Nasal cavity respiratory epithelium epithelial cell of viscerocranial mucosa (primary cell): ENCODE measurements at places on chromosomes 7 and 10. TPM values are rescaled to one million over a fixed set of nuclear protein-coding genes. Genes with fewer than 3 reads are reported as not detected.

CDH23 gene
- total RNA-seq, result under 0.01 and 0.14 TPM in 2 replicates

PCLO gene
- 3.1 and 6.6 TPM in 2 replicates for total RNA-seq

GDF2 gene
- total RNA-seq, result not detected in 2 replicates

FGFR2 gene
- 20.2 and 35.2 TPM in 2 replicates for total RNA-seq

CAV2 gene
- total RNA-seq, result 147 and 188 TPM in 2 replicates

AKR1D1 gene
- total RNA-seq, result not detected in 2 replicates

COL13A1 gene
- under 0.01 and 0.14 TPM in 2 replicates for total RNA-seq

WNT8B gene
- not detected in 2 replicates for total RNA-seq

FAM13C gene
- 1.00 TPM in 1 of 2 replicates, not detected in the other for total RNA-seq

STAG3 gene
- total RNA-seq, result 0.07 and 0.34 TPM in 2 replicates

CPVL gene
- under 0.01 and 0.14 TPM in 2 replicates for total RNA-seq

NCF1 gene
- 0.57 and 2.7 TPM in 2 replicates for total RNA-seq

CTAGE15 gene
- total RNA-seq, result 1.0 TPM in 1 of 2 replicates, not detected in the other

ABCF2 gene
- 64.9 and 83.0 TPM in 2 replicates for total RNA-seq

CADPS2 gene
- 4.4 and 5.8 TPM in 2 replicates for total RNA-seq

IL6 gene
- total RNA-seq, result 0.34 and 3.1 TPM in 2 replicates

CNNM1 gene
- total RNA-seq, result under 0.01 and 0.14 TPM in 2 replicates

SOSTDC1 gene
- not detected in 2 replicates for total RNA-seq

CASP2 gene
- 12.3 and 30.5 TPM in 2 replicates for total RNA-seq

SPDYE17 gene
- total RNA-seq, result not detected in 2 replicates

C10orf90 gene
- total RNA-seq, result not detected in 2 replicates

SPOCK2 gene
- 0.21 and 0.34 TPM in 2 replicates for total RNA-seq

TAS2R4 gene
- 1.0 and 6.4 TPM in 2 replicates for total RNA-seq

TLL2 gene
- total RNA-seq, result 0.34 and 17.7 TPM in 2 replicates

ZNF282 gene
- total RNA-seq, result 30.4 and 49.5 TPM in 2 replicates

PRF1 gene
- not detected in 2 replicates for total RNA-seq

INA gene
- total RNA-seq, result 0.07 and 0.34 TPM in 2 replicates

ST8SIA6 gene
- total RNA-seq, result 0.85 and 1.4 TPM in 2 replicates

PHYHIPL gene
- total RNA-seq, result under 0.01 and 0.14 TPM in 2 replicates

RPEL1 gene
- under 0.01 and 0.14 TPM in 2 replicates for total RNA-seq

GATAD1 gene
- 19.5 and 32.0 TPM in 2 replicates for total RNA-seq

IL2RA gene
- not detected in 2 replicates for total RNA-seq

LRRD1 gene
- total RNA-seq, result under 0.01 and 0.14 TPM in 2 replicates

CCDC146 gene
- total RNA-seq, result 2.1 and 6.8 TPM in 2 replicates

COL28A1 gene
- under 0.01 TPM in 1 of 2 replicates, not detected in the other for total RNA-seq

ADRA2A gene
- total RNA-seq, result not detected in 2 replicates

PPA1 gene
- total RNA-seq, result 256 and 314 TPM in 2 replicates

PSD gene
- 0.68 and 0.71 TPM in 2 replicates for total RNA-seq

CPED1 gene
- total RNA-seq, result 0.50 TPM in 1 of 2 replicates, not detected in the other

IKZF1 gene
- total RNA-seq, result 0.07 TPM in 1 of 2 replicates, not detected in the other

PLPP4 gene
- 0.34 and 0.93 TPM in 2 replicates for total RNA-seq

PALD1 gene
- 0.28 and 0.34 TPM in 2 replicates for total RNA-seq

NKX2-3 gene
- total RNA-seq, result not detected in 2 replicates

C1GALT1 gene
- total RNA-seq, result 34.5 and 72.8 TPM in 2 replicates

GIMAP1 gene
- not detected in 2 replicates for total RNA-seq

C10orf62 gene
- total RNA-seq, result not detected in 2 replicates

EBLN1 gene
- not detected in 2 replicates for total RNA-seq

CLRN3 gene
- not detected in 2 replicates for total RNA-seq

HOXA4 gene
- not detected in 2 replicates for total RNA-seq

RFC2 gene
- total RNA-seq, result 13.2 and 13.3 TPM in 2 replicates

NSUN5 gene
- total RNA-seq, result 23.4 and 58.8 TPM in 2 replicates

ADCY1 gene
- total RNA-seq, result 0.68 and 5.1 TPM in 2 replicates

NRCAM gene
- total RNA-seq, result 7.2 and 49.5 TPM in 2 replicates

ZCCHC24 gene
- total RNA-seq, result 0.34 and 2.0 TPM in 2 replicates

NACAD gene
- total RNA-seq, result 0.34 and 0.43 TPM in 2 replicates

ASNS gene
- total RNA-seq, result 165 and 218 TPM in 2 replicates

HMX3 gene
- total RNA-seq, result 0.07 and 0.34 TPM in 2 replicates
